Kidney tubule cell (primary cell): ENCODE measurements at places on chromosomes 11 and 22.

DNA sequence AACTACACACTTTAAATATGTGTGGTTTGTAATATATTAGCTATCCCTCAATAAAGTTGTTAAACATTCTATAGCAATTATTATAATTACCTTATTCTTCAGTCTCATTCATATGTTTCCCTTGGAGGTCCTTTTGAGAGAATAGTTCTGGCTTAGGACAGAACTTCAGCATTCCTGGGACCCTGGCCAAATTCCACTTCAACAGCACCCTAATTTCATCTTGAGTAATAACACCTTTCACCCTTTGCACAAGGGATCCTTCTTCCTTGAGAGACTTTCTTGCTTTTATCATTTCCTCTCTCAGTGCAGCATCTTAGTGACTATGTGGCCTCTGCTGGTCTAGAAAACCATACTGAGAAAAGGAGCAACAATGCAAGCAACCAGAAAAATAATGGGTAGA lies 255.9 kb downstream of the C11orf87 start:
- no peak for DNase-seq

GRCh38 chr11:123139206-123139605 lies 55.8 kb downstream of the CLMP start:
- no peak for DNase-seq

DNA sequence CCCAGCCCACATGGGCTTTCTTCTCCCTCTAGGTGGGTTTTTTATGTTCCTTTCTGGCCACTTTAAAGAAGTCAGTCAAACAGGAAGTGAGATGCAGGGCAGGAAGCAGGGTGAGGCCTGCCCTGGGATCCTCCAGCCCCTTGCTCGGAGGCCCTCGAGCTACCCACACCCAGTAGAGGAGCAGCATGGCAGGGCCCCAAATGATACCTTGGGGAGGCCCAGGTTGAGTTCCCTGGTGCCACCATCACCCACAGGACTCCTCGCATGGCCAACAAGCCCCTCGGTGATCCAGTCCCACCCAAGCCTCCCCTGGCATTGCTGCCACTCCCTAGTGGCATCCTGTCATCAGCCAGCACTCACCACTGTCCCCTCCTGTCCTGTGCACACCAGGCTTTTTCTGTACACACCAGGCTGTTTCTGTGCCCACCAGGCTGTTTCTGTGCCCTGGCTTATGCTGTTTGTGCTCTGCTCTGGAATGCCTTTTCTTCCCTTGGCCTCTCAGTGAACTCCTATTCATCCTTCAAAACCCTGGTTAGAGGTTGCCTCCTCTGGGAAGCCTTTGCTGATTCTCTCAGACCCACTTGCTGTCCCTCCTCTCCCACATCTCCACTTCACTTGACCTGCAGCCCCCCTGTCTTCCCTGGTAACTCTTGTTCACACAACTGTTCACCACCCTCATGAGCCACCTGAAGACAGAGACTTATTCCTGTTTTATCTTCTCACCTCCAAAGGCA lies 3.1 kb upstream of the PTGDR2 start:
- no peak for DNase-seq

DNA sequence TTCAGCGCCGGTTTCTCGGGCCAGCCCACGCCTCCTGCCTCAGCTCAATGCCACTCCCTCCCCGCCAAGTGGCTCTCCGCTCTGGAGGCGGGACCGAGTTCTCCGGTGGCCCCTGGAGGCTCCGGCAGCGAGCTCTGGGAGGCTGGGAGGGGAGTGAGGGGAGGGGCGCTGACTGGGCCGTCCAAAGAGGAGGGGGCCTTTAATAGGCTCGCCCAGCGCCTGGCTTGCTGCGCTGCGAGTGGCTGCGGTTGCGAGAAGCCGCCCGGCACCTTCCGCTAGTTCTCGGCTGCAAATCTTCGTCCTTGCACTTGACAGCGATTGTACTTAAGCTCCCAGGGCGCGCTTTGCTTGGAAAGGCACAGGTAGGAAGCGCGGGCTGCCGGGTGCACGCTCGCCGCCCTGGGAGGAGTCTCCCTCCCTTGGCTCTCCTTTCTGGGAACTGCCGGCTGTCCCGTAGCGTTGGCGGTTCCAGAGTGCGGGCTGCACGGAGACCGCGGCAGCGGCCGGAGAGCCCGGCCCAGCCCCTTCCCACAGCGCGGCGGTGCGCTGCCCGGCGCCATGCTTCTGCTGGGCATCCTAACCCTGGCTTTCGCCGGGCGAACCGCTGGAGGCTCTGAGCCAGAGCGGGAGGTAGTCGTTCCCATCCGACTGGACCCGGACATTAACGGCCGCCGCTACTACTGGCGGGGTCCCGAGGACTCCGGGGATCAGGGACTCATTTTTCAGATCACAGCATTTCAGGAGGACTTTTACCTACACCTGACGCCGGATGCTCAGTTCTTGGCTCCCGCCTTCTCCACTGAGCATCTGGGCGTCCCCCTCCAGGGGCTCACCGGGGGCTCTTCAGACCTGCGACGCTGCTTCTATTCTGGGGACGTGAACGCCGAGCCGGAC lies at the start of gene ADAMTS15:
ADAMTS15 (plus strand) TSS at position 230 of the 894 bp plus-strand sequence; CDS start at position 559, 329 bp downstream.
- DNase-seq: peak; percentile 68

DNA sequence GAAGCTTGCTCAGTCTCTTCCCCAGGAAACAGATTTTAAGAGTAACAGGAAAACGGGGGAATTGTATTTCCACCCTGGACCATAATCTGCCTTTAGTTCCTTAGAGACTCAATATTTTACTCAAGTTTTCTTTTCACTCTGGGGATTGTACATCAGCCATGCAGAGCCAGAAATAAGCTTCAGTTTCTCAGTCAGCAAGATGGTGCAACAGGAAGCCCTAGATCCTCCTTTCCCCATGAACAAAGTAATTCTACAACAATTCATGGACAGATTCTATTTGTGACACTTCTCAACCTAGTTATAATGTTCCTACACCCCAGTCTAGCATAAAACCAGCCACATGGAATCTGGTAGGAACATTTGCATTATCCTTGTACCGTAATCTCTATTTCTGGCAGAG lies 24.7 kb downstream of the OR8B2 start:
- no peak for DNase-seq

DNA sequence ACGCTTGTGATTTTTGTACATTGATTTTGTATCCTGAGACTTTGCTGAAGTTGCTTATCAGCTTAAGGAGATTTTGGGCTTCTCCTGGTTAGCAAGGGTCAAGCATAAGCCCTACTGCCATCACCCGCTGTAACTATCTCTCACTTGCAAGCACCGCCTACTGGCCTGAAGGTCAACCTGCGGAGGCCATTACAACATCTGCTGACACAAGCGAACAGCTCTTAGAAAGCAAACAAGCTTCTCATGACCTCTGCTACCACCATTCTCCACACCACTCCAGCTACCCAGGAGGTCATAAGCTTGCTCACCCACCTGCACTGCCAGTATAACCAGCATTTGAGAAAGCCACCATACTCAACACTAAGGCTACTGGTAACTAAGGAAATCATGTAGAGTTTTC lies 288.4 kb upstream of the KIRREL3 start:
- no peak for DNase-seq

DNA sequence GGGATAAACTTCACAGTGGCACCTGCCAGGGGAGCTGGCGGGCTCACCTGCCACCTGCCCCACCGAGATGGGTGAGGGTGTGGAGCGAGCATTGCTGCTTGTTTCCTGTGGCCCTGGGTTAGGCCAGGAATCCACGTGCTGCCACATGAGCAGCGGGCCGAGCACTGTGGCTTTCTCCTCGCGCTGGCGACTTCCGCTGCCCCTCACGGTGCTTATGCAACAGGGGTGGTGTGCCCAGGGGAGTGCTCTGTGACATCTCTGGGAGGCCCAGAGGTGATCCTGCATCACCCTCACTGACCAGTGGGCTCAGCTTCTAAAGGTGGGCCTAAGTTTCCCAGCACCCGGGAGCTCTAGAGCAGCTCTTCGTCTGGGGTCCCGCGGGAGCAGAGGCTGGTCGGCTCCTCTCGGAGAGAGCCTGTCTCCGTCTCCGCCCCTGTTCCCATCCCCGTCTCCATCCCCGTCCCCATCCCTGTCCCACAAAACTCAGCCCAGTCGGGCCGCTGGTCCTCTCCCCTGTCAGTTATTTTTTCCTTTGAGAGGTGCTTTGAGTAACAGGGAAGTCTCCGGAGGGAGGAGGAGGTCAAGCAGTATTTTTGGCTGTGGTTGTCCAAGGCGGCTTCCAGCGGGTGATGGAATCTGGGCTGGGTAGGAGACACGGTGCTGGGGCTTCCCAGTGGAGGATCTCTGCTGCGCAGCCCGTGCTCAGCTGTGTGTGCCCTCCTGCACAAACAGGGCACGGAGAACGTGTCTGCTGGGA lies 42.5 kb downstream of the AP2A2 start:
- DNase-seq: no peak

- DNase-seq: peak; percentile 86
Measured at GRCh38 chr11:15258433-15259165, 143.9 kb downstream of the INSC start.

- no peak for DNase-seq
Measured at GRCh38 chr11:16299884-16300782, 56.2 kb downstream of the SOX6 start.

GRCh38 chr11:90223248-90223585 lies 368 bp upstream of the CHORDC1 start:
- no peak for DNase-seq
